ENCODE measurements at places on chromosomes 5 and 9.

DNA sequence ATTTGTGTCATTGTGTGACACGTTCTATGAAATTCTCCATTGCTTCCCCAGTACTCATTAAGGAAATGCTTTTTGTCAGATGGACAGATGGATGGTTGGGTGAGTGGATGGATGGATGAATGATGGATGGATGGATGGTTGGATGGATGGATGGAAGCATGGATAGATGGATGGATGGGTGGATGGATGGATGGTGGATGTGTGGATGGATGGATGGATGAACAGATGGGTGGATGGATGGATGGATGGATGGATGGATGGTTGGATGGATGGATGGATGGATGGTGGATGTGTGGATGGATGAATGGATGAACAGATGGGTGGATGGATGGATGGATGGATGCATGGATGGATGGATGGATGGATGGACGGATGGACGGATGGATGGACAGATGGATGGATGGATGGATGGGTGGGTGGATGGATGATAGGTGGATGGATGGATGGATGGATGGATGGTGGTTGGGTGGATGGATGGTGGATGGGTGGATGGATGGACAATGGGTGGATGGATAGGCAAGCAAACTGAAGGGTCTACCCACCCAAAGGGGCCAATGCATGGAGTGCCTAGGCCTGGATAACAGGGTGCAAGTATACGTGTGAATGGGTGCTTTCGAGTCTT is 24.0 kb upstream of the GTF3C5 start:
- DNase-seq: no peak

DNA sequence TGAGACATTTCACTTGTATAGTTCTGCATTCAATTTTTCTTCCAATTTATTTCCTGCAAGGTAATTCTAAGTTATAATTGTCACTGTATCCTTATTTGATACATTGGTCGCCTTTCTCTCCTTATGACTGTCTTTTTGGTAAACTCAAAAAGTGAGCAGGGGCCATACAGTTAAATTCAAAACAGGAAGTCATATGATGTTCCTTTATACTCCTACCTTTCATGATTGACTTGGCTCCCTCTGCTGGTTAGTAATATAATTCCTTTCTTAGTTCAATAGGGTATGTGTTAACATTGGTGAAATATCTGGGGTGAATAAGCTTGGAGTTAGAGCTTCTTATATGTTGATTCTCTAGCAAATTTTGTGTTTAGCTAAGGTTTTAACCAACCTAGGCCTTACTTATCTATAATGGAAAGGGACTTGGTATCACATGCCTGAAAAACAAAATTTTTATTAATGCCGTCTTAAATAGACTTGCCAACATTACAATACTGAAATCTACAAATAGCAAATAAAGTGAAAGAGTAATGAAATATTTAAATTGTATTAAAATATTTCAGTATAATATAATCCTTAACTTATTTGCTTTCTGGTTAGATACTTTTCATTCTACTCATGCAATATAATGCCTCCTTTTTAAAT is 6.0 kb upstream of the NIPBL start:
- DNase-seq: no peak

GRCh38 chr5:37506722-37507121 is 127.6 kb downstream of the WDR70 start:
- no peak for DNase-seq

- no peak for DNase-seq
Observed at GRCh38 chr5:113190347-113190746, 213.7 kb downstream of the DCP2 start.

DNA sequence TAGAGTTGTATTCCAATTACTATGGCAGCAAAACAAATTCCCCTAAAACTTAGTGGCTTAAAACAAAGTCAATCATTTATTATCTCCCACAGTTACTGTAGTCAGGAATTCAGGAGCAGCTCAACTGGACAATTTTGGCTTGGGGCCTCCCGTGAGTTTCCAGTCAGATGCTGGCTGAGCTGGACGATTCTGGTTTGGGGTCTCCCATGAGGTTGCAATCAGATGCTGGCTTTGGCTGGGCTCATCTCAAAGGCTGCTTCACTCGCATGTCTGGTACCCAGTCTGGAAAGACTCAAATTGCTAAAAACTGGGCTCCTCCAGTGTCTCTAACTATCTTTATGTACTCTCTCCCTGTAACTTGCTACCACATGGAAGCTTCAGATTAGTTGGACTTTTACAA is 130.1 kb downstream of the C5orf15 start:
- DNase-seq: no peak

DNA sequence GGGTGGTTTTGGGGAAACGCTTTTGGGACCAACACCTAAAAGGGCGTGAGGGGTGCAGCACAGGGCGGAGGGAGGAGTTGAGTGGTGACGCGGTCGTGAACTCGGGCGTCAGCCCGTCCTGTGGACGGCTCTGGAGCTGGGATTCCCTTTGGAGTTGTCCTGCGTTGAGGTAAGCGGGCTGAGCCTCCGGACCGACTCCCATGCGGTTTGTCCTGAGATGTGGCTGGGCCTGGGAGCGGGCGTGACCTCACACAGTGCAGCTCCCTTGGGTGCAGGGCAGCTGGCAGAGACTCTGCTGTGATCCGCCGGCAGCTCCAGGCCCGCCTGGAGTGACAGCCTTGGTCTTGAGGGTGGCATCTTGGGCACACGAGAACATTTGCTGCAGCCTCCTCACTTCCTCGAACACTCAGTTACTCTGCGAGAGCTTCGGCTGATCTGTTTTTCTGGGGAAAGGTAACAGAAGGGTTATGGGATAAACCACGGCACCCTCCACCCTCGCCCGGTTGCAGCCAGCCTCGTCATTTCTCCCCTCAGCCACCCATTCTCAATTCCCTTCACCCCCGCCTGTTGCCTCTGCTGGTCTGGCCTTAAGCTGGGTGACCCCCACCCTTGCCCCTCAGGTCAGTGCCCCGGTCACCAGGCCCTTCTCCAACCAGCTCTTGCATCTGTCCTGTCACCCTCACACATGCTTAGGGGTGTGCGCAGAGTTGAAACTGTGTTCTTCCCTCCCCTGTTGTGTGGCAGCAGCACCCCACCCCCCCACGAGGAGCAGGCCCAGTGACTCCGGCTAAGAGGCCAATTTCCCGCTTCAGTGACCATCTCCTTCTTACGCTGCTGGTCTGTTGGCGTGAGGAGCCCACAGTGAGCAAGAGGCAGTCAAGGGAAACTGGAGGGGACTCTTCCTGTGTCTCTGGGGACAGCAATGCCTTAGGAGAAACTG is 94.2 kb upstream of the COL5A1 start:
- no peak for DNase-seq

DNA sequence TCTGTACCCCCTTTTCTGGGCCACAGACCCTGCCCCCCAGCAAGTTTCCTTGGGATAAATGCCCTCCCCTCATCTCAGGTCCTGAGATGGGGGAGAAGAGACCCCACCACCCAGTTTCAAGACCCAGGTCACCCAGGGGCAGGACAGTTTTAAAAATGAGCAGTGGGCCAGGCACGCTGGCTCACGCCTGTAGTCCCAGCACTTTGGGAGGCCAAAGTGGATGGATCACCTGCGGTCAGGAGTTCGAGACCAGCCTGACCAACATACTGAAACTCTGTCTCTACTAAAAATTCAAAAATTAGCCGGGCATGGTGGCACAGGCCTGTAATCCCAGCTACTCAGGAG is 6.1 kb downstream of the PTGES2 start:
- no peak for DNase-seq

DNA sequence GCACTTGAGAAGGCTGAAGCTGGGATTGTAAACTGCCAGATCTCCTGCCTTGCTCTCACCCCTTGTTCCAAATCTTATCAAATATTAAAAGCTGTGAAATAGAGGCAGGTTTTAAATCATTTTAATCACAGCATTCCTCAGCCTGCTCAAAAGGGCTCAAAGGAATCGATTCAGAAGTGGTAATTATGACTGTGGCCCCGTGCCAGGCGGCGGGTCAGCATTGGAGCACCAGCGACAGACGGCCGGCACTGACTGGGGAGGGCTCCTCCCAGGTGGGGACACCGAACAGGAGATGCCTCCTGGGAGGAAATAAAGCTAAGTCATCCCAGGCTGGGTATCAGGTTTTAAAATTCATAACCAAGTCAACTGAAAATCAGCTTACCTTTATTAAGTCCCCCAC is 66.7 kb downstream of the KCNIP1 start:
- no peak for DNase-seq

DNA sequence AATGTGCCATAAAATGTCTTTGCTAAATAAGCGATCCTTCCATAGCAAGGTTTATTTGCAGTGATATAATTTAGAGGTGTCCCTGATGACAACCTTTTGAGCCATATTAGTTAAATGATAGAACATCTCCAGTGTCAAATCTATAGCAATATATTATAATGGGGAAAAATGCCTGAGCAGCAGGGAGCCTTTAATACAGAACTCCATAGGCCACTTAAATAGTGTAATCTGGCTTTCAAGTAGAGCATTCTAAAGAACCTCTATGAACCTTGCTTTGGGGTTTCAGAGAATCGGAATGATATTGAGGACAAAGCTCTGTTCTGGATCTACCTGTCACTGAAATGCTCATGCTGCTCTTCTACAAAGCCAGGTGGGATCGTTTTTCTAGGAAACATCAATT is 96.7 kb upstream of the MEF2C start:
- no peak for DNase-seq

DNA sequence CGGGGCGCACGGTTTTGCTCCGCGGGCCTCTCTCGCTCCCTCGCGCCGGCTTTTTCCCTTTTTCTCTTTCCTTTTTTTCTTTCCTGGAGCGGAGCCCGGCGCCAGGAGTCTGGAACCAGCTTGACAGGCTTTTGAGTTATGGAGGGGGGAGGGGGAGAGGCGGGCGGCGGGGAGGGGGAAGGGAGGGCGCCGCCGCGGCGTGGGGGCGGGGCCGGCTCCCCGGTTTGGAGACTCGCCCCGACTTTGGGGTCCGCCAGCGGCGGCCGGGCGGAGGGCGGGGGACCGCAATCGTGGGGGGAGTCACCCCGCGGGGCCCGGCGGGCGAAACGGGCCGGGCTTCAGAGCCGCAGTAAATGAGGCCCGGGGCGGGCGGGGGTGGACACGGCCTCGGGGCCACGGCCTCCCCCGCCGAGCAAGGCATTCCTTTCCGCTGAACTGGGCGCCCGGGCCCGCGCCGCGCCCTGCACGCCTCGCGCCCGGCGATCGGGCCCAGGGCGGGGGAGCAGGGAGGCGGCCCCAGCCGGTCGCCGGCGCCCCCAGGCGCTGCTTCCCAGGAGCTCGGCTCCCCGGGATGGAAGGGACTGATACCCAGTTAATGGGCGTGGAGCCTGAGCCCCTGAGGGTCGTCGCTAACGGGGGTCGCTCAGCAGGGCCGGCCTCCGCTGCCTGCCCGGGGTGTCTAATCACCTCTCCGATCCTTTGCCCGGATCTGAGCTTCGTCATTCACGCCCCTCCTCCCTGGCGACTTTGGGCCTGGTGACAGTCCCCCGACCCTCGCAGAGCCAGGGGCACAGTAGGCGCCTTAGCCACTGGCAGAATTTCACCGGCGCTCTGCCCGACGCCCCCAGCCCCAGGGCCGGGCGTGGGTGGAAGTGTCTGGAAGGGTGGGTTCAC is 138.1 kb downstream of the C9orf50 start:
- DNase-seq: peak; percentile 33

DNA sequence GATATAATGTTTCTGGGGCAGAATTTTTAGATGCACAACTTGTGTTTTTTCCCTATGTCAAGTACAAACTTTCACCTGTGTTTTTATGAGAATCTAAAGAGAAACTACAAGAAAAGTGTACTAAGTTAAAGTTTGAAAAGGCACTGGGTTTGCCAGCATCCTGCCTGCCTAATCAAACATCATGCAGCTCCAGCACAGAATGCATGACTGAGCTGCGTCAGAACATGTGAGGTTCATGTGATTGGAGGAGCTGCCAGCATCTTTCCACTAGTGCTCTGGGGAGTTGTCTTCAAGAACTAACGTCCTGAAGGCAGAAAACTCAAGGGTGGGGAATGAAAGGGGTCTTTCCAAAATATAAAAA is 46.1 kb upstream of the RIC1 start:
- peak; percentile 55 for DNase-seq

GRCh38 chr9:78620303-78620702 is 323.4 kb downstream of the PSAT1 start:
- no peak for DNase-seq

- no peak for DNase-seq
Observed at GRCh38 chr9:129554649-129555048, 66.3 kb downstream of the C9orf50 start.

DNA sequence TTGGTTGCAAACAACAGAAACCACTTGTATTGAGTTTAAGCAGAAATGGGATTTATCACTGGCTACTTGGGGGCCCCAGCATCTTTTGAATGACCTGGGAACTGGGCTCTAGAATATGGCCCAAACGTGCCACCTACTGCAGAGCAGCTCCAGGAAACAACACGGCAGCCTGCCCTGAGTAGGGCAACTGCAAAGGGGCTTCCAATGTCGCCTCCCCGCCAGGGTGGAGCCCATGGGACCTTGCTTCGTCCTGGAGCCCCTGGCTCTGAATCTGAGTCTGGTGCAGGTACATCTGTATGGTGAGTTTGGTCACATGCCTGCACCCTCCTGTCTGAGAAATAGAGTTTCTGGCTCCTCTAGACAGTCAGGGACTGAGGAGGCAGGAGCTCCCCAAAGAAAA is 38.6 kb downstream of the BOD1 start:
- no peak for DNase-seq

DNA sequence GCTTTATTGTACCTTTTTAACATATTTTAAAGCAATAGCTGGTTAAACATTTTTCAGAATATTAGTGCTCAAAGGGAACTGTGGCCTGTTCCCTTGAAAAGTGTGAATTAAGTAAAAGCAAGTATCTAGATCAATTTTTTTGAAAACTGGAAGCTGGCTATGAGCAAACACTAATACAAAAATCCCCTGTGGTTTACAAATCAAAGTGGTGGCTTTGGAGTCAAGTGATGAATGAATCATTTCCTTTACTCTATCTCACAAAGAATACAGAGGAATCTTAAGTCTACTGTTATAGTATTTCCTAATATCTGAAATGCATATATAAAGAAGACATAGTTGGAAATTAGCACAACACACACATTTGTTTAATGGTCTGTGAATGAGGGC is 212.4 kb upstream of the C9orf72 start:
- DNase-seq: no peak

DNA sequence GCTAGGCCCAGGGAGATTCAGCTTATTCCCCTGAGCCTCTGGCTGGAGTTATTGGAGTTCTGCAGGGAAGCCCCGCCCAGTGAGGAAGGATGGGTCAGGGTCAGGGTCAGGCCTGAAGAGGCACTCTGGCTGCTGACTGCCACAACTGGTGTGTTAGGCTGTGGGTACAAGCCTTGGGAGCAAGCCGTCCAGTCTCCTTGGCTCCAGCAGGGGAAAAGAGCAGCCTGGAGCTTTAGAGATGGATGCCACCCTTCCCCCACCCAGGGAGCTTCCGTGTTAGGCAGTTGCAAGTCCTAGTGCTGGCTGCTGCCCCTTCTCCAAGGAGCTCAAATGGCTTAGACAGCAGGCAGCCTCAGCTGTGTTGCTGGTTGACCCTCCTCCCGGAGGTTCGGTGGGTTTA is 34.4 kb upstream of the TAF11L2 start:
- DNase-seq: no peak

- DNase-seq: no peak
Observed at GRCh38 chr9:92620845-92621244, 49.1 kb downstream of the IPPK start.

Measured in CD4-positive, alpha-beta T cell treated with Interleukin-15 for 1 hour (primary cell).